ENCODE measurements at places on chromosomes 3 and 15.

GRCh38 chr3:117798221-117798620, 1088.6 kb downstream of the TUSC7 start:
- DNase-seq: no peak

DNA sequence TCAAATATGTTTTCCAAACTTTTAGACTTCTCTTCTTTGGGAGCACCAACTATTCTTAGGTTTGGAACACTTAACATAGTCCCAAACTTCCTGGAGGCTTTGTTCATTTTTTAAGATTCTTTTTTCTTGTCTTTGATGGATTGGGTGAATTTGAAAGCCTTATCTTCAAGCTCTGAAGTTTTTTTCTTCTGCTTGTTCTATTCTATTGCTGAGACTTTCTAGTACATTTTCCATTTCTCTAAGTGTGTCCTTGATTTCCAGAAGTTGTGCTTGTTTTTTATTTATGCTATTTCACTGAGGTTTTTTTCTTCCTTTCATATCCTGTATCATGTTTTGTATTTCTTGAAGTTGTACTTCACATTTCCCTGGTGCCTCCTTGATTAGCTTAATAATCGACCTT, 97.5 kb downstream of the PLSCR2 start:
- DNase-seq: no peak

DNA sequence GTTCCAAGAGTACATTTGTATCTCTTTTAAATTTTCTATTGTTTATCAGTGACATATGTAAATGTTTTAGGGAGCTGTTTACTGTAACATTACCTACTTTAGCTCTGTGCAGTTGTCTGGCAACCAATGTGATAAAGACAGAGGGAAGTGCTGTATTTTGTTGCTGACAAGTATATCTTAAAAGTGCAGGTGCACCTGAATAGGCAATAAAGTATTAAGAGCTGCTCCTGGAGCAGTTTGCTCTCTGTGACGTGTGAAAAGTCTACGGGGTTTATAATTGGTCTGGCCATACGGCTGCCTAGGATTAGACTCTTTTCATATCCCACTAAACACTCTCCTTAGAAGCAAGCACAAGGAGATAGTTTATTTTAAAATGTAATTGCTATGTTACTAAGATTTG, 178.3 kb downstream of the IGF1R start:
- DNase-seq: no peak

- no peak for DNase-seq
These were observed 363.4 kb downstream of the OTOL1 start for GRCh38 chr3:161859865-161860450.

GRCh38 chr3:196772102-196772501, 32.4 kb downstream of the PAK2 start:
- DNase-seq: no peak

DNA sequence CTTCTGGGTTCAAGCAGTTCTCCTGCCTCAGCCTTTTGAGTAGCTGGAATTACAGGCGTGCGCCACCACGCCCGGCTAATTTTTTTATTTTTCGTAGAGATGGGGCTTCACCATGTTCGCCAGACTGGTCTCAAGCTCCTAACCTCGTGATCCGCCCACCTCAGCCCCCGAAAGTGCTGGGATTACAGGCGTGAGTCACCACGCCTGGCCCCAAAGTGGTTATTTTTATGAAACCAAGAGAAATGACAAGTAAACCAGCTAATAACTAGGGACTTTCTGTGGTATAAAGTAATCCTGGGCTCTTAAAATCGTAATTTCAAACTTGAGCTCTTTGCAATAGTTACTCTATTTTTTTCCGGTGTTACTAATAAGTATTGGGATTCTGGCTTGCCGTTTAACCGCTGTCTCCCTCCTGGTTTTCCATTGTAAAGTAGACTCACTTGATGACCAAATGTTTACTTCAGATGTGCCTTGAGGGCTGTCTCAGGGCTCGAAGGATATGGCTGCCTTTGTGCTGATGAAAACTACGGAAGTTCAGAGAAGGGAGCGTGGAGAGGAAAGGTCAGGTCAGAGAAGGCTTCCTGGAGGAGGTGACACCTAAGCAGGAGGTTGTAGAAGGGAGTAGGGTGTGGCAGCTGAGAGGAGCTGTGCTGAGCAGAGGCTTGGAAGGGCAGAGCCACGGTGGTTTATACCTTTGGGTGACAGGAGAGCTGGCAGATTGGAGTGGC, 4.2 kb downstream of the ZSCAN2 start:
- no peak for DNase-seq

GRCh38 chr3:171783086-171783485, 27.2 kb downstream of the PLD1 start:
- DNase-seq: no peak

- no peak for DNase-seq
These were observed 63.6 kb upstream of the RPL32 start for GRCh38 chr3:12904951-12905315.

- DNase-seq: peak; percentile 83
These were observed 959 bp upstream of the RASA2 start for GRCh38 chr3:141485641-141486495.

GRCh38 chr3:87461443-87461842, 185.1 kb upstream of the POU1F1 start:
- DNase-seq: no peak

DNA sequence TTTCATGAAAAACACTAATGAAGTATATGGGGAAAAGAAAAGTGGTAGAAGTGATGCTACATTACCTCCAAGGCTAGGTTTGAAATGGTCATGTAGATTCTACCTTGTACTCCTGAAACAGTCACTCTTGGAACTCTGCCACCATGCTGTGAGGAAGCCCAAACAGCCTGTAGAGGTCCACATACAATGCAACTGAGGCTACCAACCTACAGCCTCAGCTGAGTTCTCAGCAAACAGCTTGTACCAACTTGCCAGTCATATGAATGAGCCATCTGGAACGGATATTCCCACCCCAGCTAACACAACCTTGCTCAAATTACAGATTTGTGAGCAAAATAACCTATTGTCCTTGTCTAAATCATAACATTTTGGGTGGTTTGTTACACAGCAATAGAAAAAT, 193.5 kb downstream of the ULK4 start:
- DNase-seq: no peak

DNA sequence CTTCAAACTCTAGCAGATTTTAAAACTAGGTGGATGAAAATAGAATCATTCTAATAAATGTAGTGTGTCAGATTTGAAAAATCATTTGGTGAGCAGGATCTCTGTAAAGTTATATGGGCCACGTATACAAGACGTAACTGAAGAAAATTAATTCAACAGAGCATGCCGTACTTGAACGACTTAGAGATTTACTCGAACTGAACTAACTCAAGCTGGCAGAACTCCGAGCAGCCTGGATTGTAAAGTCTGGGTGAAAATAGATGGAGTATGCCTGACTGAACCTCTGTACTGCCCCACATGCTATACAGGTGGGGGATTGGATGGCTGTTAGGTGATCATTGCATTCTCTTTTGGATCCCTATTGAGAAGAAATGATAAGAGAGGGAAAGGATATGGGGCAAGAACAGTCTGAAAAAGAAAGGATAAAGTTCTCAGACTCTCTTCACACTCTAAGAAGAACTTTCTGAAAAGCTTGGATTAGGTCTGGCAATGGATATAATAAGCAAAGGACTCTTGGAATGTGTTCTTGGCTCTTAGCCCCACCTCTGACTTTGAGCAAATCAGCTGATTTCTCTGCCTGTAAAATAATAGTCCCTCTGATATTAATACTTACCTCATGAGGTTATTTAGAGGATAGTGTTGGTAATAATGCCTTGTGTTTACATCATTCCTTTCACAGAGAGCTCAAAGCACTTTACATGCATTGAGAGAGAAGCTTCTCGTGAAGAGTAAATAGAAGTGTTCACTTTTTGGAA, 147.5 kb downstream of the FILIP1L start:
- no peak for DNase-seq

- DNase-seq: no peak
These were observed 221.4 kb upstream of the NANOGP8 start for GRCh38 chr15:35306361-35306981.

GRCh38 chr3:141426404-141427034, 58.2 kb downstream of the ZBTB38 start:
- peak; percentile 80 for DNase-seq

- no peak for DNase-seq
These were observed 456 bp upstream of the TMEM62 start for GRCh38 chr15:43132830-43133429.

DNA sequence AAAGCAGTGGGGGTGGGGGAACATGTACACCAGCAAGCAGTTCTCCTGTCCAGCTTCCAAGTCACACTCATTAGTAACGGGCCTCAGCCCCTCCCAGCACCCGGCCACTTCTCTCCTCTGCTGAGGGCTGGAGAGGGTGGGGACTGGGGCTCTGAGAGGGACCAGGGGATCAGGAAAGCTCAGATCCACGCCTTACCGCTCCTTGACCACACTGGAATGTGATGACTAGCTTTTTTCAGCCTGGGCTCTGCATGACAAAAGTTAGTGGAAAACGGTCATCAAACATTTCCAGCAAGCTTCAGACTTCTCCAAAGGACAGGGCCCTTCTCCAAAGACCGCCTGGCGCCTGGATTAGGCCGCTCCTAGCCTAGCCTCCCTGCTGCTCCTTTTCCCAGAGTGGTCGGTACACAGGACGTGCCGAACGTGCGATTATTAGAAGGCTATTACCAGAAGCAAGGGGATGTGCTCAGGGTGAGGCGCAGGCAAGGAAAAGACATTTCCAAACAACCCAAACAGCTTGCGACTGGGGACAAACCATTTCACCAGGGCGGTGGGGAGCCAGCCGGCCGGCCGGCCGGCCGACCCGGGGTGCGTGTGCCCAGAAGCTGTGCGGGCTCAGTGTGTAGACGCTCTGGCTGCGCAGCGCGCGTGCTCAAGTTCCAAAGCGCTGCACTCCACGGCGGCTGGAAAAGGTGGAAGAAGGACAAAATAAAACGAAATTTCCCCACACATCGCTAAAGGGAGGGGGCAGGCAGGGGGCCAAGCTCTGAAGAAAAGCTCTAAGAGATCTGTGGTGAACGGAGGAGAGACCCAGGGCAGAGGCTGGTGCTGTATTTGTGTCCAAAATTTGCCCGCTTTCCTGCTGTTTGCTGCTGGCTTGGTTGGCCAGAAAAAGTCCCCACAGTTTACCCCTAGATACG, 51.0 kb upstream of the SSR3 start:
- peak; percentile 36 for DNase-seq

DNA sequence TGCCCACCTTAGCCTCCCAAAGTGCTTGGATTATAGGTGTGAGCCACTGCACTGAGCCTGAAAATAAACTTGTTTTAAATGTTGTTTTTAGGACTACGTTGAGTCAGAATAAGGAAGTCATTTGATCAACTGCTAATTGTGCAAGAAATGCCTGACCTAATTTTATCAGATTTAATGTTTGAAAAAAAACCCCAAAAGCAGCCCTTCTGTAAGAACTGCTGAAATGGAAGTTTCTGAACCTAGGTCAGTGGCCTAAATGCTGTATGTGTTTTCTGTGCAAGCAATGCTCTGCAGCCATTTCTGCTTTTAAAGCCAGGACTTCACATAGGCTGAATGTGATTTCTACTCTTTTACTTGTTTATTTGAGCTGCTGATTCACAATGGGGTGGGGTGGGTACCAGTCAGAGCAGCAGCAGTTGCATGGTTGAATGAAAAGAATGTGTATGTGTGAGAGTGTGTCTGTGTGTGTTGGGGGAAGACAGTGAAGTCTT, 6.6 kb downstream of the GPX1 start:
- DNase-seq: peak; percentile 77

- DNase-seq: no peak
These were observed 7.7 kb upstream of the SCN10A start for GRCh38 chr3:38823722-38824121.

DNA sequence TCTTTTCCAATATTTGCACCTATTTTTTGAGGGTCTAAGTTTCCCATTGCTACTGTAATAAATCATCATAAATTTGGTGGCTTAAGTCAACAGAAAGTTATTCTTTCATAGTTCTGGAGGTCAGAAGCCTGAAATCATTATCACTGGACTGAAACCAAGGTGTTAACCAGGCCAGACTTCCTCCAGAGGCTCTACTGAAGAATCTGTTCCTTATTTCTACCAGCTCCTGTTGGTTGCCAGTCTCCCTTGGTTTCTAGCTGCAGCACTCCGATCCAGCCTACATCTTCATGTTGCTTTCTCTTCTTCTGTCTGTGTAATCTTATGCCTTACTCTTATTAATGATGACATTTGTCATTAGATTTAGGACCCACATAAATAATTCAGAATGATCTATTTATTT, 22.0 kb upstream of the ARPP21 start:
- DNase-seq: no peak

DNA sequence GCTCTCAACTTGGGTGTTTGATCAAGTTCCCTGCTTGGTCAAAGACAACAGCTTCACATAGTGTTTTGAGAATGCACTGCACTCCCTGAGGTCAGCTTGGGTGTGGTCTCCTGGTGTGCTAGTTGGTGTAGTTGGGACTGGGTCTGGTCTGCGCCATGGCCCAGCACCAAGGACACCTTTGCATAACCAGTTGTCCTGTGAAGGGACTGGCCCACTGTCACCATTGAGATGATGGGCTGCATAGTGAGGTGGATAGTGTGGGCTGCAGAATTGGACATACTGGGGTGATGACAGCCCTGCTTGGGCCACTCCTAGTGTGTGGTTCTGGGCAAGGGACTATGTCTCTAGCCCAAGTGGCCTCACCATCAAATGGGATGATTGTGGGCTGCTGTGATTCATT, 9.5 kb downstream of the RPSA start:
- no peak for DNase-seq

DNA sequence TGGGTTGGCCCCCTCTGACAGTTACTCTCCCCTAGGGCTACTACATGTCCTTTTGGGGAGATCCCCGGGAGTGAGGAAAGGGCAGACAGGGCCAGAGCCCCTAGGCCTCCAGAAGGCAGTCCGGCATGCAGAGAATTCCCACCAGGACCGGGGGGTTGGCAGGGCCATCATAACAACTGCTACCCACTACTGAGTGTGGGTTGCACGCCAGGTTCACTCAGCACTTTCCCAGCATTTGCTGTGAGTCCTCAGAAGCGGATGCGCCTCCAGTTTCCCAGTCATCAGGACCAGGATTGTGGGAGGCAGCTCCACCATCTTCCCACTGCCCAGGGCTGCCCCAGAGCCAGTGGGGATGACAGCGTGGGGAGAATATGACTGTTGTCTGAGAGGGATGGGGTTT, 51.2 kb upstream of the HERC1 start:
- DNase-seq: no peak

- DNase-seq: no peak
These were observed 61.9 kb downstream of the CLDN1 start for GRCh38 chr3:190260301-190260700.

DNA sequence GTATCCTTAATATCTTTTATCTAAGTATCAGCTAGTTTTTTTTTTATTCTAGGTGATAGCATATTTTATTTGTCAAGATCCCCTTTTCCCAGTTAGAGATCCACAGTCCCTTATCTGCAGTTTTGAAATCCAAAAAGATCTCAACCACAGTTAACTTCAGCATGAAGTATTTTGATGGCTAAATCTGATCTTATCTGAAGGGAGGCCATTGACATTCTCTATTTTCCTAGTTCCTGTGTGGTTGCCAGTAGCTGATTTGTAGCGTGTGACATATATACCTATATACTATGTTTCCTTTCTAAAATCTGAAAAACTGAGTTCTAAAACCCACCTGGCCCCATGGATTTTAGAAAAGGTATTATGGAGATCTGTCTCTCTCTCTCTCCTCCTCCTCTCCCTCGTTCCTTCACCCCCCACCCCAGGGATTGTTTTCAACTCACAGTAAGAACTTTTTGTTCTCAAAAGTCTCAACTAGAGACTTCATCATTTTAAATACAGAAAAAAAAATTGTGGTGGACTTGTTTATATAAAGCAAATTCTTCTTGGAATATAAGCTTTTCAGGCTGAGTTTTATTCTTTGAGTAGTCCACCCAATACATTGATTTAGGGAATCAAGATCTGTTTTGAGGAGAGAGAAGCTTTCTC, 12.3 kb downstream of the TCF12 start:
- DNase-seq: no peak

Measured in suppressor macrophage treated with lipopolysaccharide for 1 hour (primary cell).